ENCODE measurements at places on chromosomes 5 and 9. TPM values are rescaled to one million over a fixed set of nuclear protein-coding genes. Genes with fewer than 3 reads are reported as not detected.

DMRTA1 gene
- total RNA-seq, result 6.3 TPM

KCNV2 gene
- total RNA-seq, result not detected

- H3K4me3 ChIP-seq, result no peak overlapping the region
- DNase-seq, result no peak
- H3K27ac ChIP-seq, result peak overlapping the region; percentile 92
- H3K36me3 ChIP-seq, result peaks cover 19% of the 10 kb centered on the region
Observed at GRCh38 chr5:128358826-128359225, 179.2 kb downstream of the FBN2 start.

DNA sequence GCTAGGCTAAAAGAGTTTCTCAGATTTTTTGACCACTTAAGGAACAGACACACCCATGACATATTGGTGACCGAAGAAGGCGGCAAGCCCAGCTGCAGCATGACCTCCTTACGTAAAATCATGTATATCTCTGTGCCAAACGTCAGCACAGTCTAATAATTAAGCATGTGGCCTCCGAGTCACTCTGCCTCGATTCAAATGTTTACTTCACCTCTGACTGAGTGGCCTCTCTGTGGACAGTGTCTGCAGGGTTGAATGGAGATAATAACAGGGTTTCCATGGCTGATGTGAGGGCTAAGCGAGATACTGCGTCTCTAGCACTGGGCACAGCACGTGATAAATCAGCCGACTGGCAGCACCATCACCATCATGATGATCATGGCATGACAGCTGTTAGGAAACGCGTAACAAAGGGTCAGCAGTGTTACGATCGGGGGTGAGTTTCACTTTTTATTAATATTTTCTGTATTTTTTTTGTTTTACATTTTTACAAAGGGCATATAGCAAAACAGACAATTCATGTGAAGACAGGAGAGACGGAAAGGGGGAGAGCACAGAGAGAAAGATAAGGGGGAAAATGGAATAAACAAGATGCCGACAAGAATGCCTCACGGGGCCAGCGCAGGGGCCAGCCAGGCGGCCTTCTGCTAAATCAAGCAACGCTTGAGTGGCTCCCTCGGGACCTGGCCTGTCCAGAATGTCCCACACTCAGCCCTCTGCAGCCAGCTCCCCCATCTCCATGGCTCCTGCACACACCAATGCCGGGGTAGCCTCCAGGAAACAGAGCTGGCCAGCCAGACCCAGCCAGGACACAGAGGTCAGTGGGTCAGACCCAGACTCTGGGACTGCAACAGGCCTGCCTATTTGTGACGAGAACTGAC is 60.3 kb downstream of the ADAMTS2 start:
- no peak overlapping the region for H3K4me3 ChIP-seq
- no peak overlapping the region for H3K27ac ChIP-seq
- DNase-seq, result no peak
- H3K4me1 ChIP-seq, result no peaks in the 10 kb centered on the region

DNA sequence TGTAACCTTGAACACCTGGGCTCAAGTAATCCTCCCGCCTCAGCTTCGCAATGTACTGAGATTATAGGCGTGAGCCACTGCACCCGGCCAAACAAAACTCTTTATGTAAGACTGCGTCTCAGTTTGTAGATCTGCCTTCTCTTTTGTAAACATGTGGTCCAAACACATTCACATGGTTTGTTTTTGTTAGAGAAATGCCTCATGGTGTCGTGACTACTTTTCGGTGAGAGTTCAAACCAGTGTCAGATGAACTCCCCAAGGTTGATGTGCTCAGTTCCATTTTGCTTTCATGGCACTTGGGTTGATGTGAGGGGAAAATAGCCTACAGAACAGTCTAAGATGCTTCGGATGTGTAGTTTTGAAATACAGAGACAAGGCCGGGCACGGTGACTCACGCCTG is 231.6 kb downstream of the GOLPH3 start:
- H3K4me3 ChIP-seq, result no peak overlapping the region
- DNase-seq, result no peak
- H3K4me1 ChIP-seq, result peaks cover 2% of the 10 kb centered on the region
- H3K27me3 ChIP-seq, result peaks cover 3% of the 10 kb centered on the region
- peaks cover 15% of the 10 kb centered on the region for H3K36me3 ChIP-seq

DNA sequence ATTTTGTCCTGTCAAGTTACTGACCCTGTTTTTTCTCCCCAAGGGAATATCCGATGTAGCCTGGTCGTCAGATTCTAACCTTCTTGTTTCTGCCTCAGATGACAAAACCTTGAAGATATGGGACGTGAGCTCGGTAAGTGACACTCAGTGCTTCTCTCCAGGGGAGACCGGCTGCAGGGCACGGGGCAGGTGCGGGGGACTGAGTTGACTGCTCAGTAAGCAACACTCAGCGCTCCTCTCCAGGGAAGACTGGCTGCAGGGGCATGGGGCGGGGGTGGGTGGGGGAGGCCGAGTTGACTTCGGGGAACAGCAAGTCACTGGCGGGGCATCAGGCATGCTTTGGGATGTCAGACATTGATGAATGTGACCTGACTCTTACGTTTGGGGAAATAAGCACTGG is 6.0 kb downstream of the WDR5 start:
- H3K36me3 ChIP-seq, result peaks cover 34% of the 10 kb centered on the region
- no peak for DNase-seq
- no peak overlapping the region for H3K27ac ChIP-seq

All from endothelial cell (in vitro differentiated cells).